ENCODE measurements at places on chromosomes 5 and 9. TPM values are rescaled to one million over a fixed set of nuclear protein-coding genes. Genes with fewer than 3 reads are reported as not detected.

AFAP1L1 gene
- 1.1 TPM for polyA plus RNA-seq

IL33 gene
- polyA plus RNA-seq, result not detected

NDUFA8 gene
- 93.6 TPM for polyA plus RNA-seq

RASGRF2 gene
- 9.8 TPM for polyA plus RNA-seq

QRFP gene
- polyA plus RNA-seq, result not detected

DNAJC18 gene
- polyA plus RNA-seq, result 6.8 TPM

GARIN3 gene
- not detected for polyA plus RNA-seq

CCIN gene
- polyA plus RNA-seq, result 0.41 TPM

RACK1 gene
- 2,748 TPM for polyA plus RNA-seq

PALM2AKAP2 gene
- polyA plus RNA-seq, result not detected

PRUNE2 gene
- polyA plus RNA-seq, result not detected

TAF11L2 gene
- not detected for polyA plus RNA-seq

SGCD gene
- not detected for polyA plus RNA-seq

ADAMTS2 gene
- not detected for polyA plus RNA-seq

PCDHGA7 gene
- polyA plus RNA-seq, result not detected

PCDHA3 gene
- polyA plus RNA-seq, result not detected

FOXD4L4 gene
- polyA plus RNA-seq, result not detected

STK32A gene
- not detected for polyA plus RNA-seq

KCNIP1 gene
- not detected for polyA plus RNA-seq

NMUR2 gene
- not detected for polyA plus RNA-seq

ACTBL2 gene
- polyA plus RNA-seq, result not detected

FBXW11 gene
- polyA plus RNA-seq, result 21.5 TPM
